ENCODE measurements at places on chromosomes 3 and 15. TPM values are rescaled to one million over a fixed set of nuclear protein-coding genes. Genes with fewer than 3 reads are reported as not detected.
A peak's percentile ranks its signal among the peaks of the same experiment; 100 is the strongest.

DNA sequence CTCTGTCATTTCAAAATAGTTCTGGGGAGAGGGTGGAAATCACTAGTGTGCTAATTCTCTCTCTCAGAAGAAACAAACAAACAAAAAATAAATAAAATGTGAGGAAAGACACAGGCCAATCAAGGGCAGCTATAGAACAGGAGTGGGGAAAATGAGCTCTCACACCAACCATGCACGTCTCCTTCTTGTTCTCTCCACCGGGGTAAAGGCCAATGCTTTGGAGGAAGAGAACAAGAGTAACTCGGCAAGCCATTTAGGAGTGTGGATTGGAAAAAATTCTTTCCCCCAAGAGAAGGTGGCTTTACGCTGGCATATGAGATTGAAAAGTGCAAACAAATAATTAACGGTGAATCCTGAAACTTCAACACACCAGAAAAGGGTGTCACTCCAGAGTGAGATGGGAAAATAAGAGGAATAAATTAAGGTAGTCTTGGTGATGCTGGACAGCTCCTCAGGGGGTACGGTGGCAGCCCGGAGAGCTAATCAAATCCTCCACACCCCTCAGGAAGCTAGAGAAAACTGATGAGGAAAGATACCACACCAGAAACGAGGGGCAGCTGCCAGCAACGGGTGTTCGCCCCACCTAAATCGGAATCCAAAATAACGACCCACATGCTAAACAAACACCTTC is 88.0 kb downstream of the RFTN1 start:
- H3K4me1 ChIP-seq = peaks cover 16% of the 10 kb centered on the region
- H3K4me3 ChIP-seq = no peak overlapping the region
- no peaks in the 10 kb centered on the region for H3K27me3 ChIP-seq
- no peak for DNase-seq
- H3K27ac ChIP-seq = no peak overlapping the region

DNA sequence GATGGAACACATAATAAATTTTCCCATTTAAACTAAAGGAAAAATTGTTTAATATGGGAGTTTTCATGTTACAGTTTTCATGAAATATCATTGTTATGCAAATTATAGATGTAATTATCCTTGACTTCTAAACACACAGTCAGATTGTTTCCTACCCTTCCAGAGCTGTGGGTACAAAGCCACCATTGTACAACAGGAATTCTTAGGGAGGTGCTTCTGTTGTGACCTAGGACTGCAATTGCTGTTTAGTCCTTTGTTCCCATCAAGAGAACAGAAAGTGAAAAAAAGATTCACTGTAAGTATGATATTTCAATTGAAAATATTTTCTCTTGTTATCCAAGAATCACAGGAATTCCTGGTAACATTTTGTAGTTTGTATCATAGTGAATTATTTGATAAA is 455.3 kb upstream of the NAALADL2 start:
- H3K27ac ChIP-seq = no peak overlapping the region
- no peaks in the 10 kb centered on the region for H3K27me3 ChIP-seq
- H3K36me3 ChIP-seq = no peaks in the 10 kb centered on the region
- H3K4me1 ChIP-seq = no peaks in the 10 kb centered on the region

C15orf62 gene
- total RNA-seq = under 0.01 TPM

GOLGA8G gene
- total RNA-seq = not detected

SCN11A gene
- total RNA-seq = under 0.01 TPM

DNA sequence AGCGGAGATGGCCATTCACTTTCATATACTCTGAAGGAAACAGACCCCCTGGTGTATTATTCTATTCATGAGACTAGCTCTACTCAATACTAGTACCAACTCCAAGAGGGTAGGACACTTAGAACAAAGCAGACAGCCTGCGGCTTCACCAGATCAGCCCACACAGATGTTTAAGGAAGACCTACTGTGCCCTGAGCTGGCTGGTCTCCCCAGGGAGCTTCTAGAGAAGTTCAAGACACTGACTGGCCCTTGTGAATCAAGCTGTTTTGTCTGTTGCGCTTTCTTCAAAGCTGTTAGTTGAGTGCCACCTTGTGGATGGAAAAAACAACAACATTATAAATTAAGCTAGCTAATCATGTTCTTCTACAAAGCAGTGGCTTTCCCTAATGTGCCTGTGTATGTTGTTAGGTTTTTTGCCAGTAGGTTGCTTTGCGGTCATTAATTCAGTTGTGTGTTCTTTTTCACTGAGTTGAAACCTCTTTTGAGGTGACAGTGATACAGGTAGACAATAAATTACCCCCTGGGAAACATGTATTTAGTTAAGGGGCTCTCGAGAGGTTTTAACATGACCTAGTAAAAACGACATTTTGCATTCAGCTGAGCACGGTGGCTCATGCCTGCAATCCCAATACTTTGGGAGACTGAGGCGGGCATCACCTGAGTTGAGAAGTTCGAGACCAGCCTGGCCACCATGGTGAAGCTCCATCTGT is 64.2 kb upstream of the MYZAP start:
- no peaks in the 10 kb centered on the region for H3K36me3 ChIP-seq
- H3K27me3 ChIP-seq = no peaks in the 10 kb centered on the region
- H3K4me1 ChIP-seq = no peaks in the 10 kb centered on the region

SIDT1 gene
- total RNA-seq = not detected

GRCh38 chr15:59966262-59966661 is 37.8 kb upstream of the FOXB1 start:
- no peaks in the 10 kb centered on the region for H3K36me3 ChIP-seq
- H3K4me1 ChIP-seq = no peaks in the 10 kb centered on the region
- peak; percentile 7 for DNase-seq

CCK gene
- 1.0 TPM for total RNA-seq
